ENCODE measurements at places on chromosomes 2 and 18. TPM values are rescaled to one million over a fixed set of nuclear protein-coding genes. Genes with fewer than 3 reads are reported as not detected.

The ANKRD29 gene
- not detected for total RNA-seq

The LIMS4 gene
- 10.1 TPM for total RNA-seq

GRCh38 chr2:96073170-96073775 is 38.6 kb upstream of the GPAT2 start:
- H3K27me3 ChIP-seq: peaks cover 2% of the 10 kb centered on the region
- H3K36me3 ChIP-seq: no peaks in the 10 kb centered on the region

DNA sequence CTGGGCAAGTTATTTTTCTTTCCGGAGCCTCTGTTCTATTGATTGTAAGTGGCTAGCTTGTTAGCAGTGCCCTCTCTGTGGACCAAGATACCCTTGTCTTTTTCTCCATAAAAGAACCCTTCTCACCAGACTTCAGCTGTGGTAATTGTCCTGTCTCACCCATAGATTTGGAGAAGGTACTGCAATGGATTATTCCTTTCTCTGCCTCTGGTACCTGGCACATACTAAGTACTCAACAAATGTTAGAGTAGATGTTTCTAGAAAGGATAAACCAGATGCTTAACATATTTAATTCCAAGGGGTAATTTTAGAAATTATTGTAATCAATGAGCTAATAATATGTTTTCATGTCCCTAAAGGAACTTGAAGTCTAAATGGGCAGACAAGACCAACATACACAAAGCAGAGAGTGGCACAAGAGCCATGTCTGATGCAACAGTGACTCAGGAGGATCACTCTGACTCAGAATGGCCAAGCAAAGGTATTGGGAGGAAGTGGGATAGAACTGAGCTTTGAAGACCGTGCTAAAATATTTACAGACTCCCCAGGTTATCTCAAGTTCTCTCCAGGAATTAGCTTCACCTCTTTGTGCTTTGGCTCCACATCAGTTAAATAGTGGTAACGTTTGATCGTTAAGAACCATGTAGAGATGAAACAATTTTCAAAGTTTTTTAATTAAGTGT is 129.7 kb upstream of the OSR1 start:
- H3K27me3 ChIP-seq: no peaks in the 10 kb centered on the region
- H3K36me3 ChIP-seq: no peaks in the 10 kb centered on the region
- H3K4me3 ChIP-seq: no peak overlapping the region
- peaks cover 6% of the 10 kb centered on the region for H3K4me1 ChIP-seq

- peaks cover 9% of the 10 kb centered on the region for H3K27me3 ChIP-seq
- DNase-seq: no peak
- H3K4me1 ChIP-seq: peaks cover 14% of the 10 kb centered on the region
These were observed 239.0 kb downstream of the ZNF521 start for GRCh38 chr18:25112821-25113434.

DNA sequence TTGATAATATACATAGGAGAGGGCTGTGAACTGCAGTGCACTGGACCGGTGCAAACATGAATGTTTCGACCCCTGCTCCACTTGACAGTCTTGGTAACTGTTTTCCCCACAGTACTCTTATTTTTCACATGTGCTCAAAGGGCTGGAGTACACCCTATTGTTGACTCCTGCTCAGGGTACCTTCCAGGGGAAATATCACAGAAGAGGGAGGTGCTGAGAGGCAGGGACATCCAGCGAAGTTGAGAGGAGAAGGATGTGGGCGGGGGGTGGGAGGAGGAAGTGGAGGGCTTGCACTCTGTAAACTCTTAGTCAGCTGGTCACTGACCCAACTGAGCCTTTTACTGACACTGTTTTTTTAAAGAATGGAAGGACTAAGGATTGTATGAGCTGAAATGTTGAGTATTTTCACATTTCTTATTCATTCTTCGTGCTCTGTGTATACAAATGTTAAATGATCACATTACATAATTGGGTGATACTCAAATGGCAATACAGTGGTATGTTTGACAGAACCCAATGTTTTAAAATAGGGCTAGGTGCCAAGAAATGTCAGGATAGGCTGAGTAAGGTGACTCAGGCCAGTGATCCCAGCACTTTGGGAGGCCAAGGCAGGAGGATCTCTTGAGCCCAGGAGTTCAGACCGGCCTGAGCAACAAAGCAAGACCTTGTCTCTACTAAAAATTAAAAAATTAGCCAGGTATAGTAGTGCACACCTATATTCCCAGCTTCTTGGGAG is 10.0 kb downstream of the INPP4A start:
- no peaks in the 10 kb centered on the region for H3K36me3 ChIP-seq
- H3K4me3 ChIP-seq: no peak overlapping the region
- H3K4me1 ChIP-seq: peaks cover 17% of the 10 kb centered on the region

The BBS5 gene
- total RNA-seq: 3.2 TPM

- H3K4me3 ChIP-seq: no peak overlapping the region
- H3K36me3 ChIP-seq: peaks cover 6% of the 10 kb centered on the region
These were observed 28.6 kb upstream of the NEMP2 start for GRCh38 chr2:190563109-190563508.

The CTNNA2 gene
- total RNA-seq: 4.7 TPM
